ENCODE measurements at places on chromosomes 11 and 22. TPM values are rescaled to one million over a fixed set of nuclear protein-coding genes. Genes with fewer than 3 reads are reported as not detected.

The BCO2 gene
- 3.0 TPM for total RNA-seq

The TNKS1BP1 gene
- total RNA-seq: 70.5 TPM

The KCNJ11 gene
- total RNA-seq: not detected

The PHOX2A gene
- not detected for total RNA-seq

The SCGB1A1 gene
- not detected for total RNA-seq

Measured in fibroblast of villous mesenchyme (primary cell).